ENCODE measurements at places on chromosomes 3 and 15.

GRCh38 chr3:23600167-23600871, 205.4 kb upstream of the UBE2E1 start:
- DNase-seq: no peak

GRCh38 chr3:4821338-4821737, 157.9 kb upstream of the BHLHE40 start:
- no peak for DNase-seq

DNA sequence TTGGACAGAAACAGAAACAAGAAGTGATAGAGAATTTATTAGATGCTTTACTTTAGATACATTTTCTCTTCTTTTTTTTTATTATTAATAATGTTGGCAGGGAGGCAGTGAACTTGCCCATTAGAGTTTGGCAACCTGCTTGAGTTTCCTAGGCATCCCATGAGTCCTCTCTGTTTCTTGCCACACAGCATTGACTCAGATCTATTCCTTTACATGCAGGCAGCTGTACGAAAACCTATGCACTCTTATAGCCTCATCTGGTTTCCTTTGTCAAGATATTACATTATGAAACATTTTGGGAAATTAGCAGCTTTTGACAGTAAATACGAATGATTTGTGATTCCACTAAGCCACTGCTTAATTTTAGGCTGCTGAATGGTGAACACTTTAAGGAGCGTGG, 23.3 kb downstream of the IL1RAP start:
- no peak for DNase-seq

DNA sequence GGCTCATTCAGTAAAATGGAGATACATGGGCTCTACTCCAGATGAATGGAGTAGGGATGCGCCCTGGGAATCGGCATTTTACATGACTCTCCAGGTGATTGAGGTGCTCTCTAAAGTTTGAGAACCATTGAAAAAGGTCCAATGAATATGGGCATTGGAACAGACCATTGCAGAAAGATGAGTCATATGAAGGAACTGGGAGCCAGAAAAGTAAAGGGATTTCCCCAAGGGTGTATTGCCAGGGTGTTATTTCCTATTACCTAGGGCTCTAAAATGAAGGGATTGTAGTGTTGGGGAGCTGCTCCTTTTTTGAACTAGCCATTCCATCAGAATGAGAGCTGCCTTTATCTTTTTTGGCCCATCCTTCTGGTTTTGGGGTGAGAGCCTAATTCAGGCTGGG, 21.7 kb downstream of the CLDN11 start:
- DNase-seq: no peak

GRCh38 chr15:53625962-53626845, 133.3 kb downstream of the WDR72 start:
- no peak for DNase-seq
